Panc1 (cell line): ENCODE measurements at places on chromosomes 16 and 17. TPM values are rescaled to one million over a fixed set of nuclear protein-coding genes. Genes with fewer than 3 reads are reported as not detected.
A peak's percentile ranks its signal among the peaks of the same experiment; 100 is the strongest.

- H3K4me3 ChIP-seq: peak overlapping the region; percentile 54
- no peaks in the 10 kb centered on the region for H3K27me3 ChIP-seq
- no peaks in the 10 kb centered on the region for H3K36me3 ChIP-seq
- H3K27ac ChIP-seq: peak overlapping the region; percentile 59
These were observed 47.5 kb downstream of the WNT3 start for GRCh38 chr17:46770818-46771560.

PIRT gene
- total RNA-seq: not detected

DNA sequence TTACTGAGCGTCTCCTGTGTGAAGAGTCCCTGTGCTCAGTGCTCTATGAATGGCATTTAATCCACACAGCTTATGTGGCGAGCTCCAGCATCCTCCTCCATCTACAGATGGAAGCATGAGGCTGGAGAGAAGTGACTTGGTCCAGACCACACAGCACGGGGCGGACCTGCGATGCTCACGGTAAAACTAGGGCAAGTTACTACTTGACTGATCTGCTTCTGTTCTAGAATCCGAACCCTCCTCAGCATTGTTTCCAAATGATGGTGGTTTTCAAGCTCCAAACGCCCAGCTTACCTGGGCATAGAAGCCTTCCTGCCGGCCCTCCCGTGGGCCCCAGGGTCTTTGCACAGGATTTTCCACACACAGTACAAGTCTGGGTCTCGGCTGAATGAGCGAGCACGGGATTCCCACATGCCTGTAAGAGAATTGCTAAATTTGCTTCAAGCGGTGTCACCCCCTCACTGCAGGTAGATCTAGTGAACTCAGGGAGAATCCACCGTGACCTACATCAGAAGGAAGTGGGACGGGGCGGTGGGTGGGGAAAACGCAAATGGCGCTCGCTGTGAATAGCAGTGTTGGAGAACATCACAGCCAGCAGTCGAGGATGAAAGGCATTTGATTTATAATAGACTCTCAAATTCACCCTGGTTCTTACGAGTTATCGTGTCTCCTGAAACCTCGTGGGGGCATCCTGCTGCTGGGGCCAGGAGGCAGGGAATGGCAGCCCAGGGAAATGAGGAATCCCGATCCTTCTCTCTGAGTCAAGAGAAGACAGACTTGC, 101.1 kb downstream of the CMIP start:
- no peaks in the 10 kb centered on the region for H3K36me3 ChIP-seq
- H3K4me1 ChIP-seq: peaks cover 29% of the 10 kb centered on the region
- H3K4me3 ChIP-seq: no peak overlapping the region
- no peak overlapping the region for H3K27ac ChIP-seq
- no peak for DNase-seq

CX3CL1 gene
- total RNA-seq: 21.8 TPM

GRCh38 chr17:39462631-39463375, 1.5 kb downstream of the CDK12 start:
- no peak for DNase-seq
- H3K4me3 ChIP-seq: peak overlapping the region; percentile 89
- H3K36me3 ChIP-seq: no peaks in the 10 kb centered on the region; the same call in none of the 2 replicates

GRCh38 chr17:78112518-78113471, 15.8 kb downstream of the TMC6 start:
- no peaks in the 10 kb centered on the region for H3K36me3 ChIP-seq
- no peak overlapping the region for H3K4me3 ChIP-seq
- H3K27me3 ChIP-seq: no peaks in the 10 kb centered on the region
- no peak for DNase-seq
- no peak overlapping the region for H3K27ac ChIP-seq
- H3K4me1 ChIP-seq: no peaks in the 10 kb centered on the region; the same call in 1 of the 2 replicates

GRCh38 chr17:35846055-35846809, 22.5 kb downstream of the HEATR9 start:
- no peaks in the 10 kb centered on the region for H3K4me1 ChIP-seq
- H3K27ac ChIP-seq: no peak overlapping the region
- no peaks in the 10 kb centered on the region for H3K27me3 ChIP-seq
- no peak for DNase-seq
- peaks cover 51% of the 10 kb centered on the region for H3K36me3 ChIP-seq

DNA sequence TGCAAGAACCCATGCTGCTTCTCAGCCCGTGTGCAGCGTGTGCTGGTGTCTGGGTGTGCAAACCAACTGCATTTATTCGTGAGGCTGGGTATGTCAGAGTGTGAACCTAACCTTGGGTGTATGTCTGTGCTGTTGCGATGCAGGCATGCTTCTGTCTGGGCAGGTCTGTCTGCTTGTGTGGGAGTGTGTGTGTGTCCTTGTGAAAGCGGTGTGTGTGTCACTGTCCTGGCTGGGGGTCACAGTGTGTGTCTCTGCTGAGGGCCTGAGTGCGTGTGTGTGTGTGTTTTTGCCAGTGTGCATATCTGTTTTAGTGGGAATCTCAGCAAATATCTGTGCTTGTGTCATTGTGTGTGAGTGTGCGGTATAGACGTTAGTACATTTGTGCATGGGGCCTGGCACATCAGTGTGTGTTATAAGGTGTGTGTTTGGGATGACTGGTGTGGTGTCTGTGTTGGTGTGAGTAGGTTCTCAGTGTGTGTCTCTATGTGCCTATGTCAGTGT, 121.8 kb downstream of the CYLD start:
- no peaks in the 10 kb centered on the region for H3K4me1 ChIP-seq
- no peaks in the 10 kb centered on the region for H3K36me3 ChIP-seq
- no peak overlapping the region for H3K4me3 ChIP-seq
- no peak overlapping the region for H3K27ac ChIP-seq
- no peaks in the 10 kb centered on the region for H3K27me3 ChIP-seq
- no peak for DNase-seq

- H3K27ac ChIP-seq: no peak overlapping the region
- H3K27me3 ChIP-seq: no peaks in the 10 kb centered on the region
- H3K4me1 ChIP-seq: no peaks in the 10 kb centered on the region
- H3K4me3 ChIP-seq: no peak overlapping the region
- no peak for DNase-seq
These were observed 174.6 kb upstream of the RPH3AL start for GRCh38 chr17:527247-527646.

- H3K4me1 ChIP-seq: no peaks in the 10 kb centered on the region; the same call in 1 of the 2 replicates
- H3K27ac ChIP-seq: no peak overlapping the region
- peaks cover 25% of the 10 kb centered on the region for H3K36me3 ChIP-seq
- H3K4me3 ChIP-seq: no peak overlapping the region
- no peak for DNase-seq
- no peaks in the 10 kb centered on the region for H3K27me3 ChIP-seq
These were observed 26.3 kb downstream of the MARF1 start for GRCh38 chr16:15616475-15617165.

GRCh38 chr16:89426736-89427530, 63.4 kb downstream of the ANKRD11 start:
- peaks cover 34% of the 10 kb centered on the region for H3K4me1 ChIP-seq
- H3K36me3 ChIP-seq: no peaks in the 10 kb centered on the region
- no peaks in the 10 kb centered on the region for H3K27me3 ChIP-seq
